ENCODE measurements at places on chromosomes 16 and 17. TPM values are rescaled to one million over a fixed set of nuclear protein-coding genes. Genes with fewer than 3 reads are reported as not detected.

Gene GP2
- 0.94 TPM for total RNA-seq

GRCh38 chr17:50637829-50638605 lies 3.3 kb downstream of the ABCC3 start:
- H3K4me3 ChIP-seq, result no peak overlapping the region
- no peak overlapping the region for H3K27ac ChIP-seq
- H3K27me3 ChIP-seq, result peaks cover 3% of the 10 kb centered on the region
- no peaks in the 10 kb centered on the region for H3K36me3 ChIP-seq

GRCh38 chr16:3754081-3754703 lies 36.9 kb upstream of the TRAP1 start:
- DNase-seq, result no peak
- no peaks in the 10 kb centered on the region for H3K27me3 ChIP-seq
- H3K36me3 ChIP-seq, result peaks cover 10% of the 10 kb centered on the region

GRCh38 chr16:275041-275641 lies 603 bp downstream of the RGS11 start:
- H3K4me1 ChIP-seq, result no peaks in the 10 kb centered on the region
- H3K27ac ChIP-seq, result no peak overlapping the region
- peak; percentile 17 for DNase-seq
- no peaks in the 10 kb centered on the region for H3K27me3 ChIP-seq
- no peak overlapping the region for H3K4me3 ChIP-seq

- H3K27ac ChIP-seq, result no peak overlapping the region
- H3K27me3 ChIP-seq, result no peaks in the 10 kb centered on the region
- no peaks in the 10 kb centered on the region for H3K4me1 ChIP-seq
- DNase-seq, result no peak
- no peaks in the 10 kb centered on the region for H3K36me3 ChIP-seq
Measured at GRCh38 chr17:29412780-29413565, 22.8 kb downstream of the TAOK1 start.

DNA sequence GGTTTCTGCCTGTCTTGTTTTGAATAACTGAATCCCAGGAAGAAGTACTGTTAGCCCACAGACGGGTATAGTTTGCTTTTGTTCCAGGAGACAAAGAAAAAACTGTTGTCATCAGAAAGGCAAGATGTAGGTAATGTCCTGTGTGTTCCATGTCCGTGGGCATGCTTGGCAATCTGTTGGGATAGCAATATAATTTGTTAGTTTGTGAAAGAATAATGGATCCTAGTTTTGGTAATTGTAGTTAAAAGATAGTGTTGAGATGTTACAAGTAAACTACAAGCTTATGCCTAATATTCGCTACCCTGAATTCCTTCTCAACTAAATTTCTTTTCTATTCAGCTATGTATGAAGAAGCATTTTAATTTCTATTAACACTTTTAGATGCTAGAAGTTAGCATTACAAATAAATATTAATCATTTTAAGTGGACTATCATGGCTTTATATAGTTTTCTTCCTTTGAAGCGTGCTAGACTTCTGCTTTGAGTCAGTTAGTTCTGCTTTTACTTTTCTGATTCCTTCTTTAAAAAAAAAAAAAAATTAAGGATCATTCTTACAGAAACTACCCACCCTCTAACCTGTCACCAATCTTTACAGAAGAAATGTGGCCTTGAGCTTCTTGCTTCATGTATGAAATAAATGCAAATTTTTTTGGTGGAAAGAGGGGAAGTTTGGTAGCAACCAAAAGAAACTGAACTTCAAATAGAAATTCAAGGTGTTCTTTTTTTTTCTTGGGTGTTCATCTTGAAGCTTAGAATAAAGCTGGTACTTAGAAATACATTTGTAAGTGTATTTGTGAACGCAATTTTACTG lies 2.4 kb downstream of the EVI2A start:
- H3K27ac ChIP-seq, result no peak overlapping the region
- H3K4me3 ChIP-seq, result no peak overlapping the region

Measured in kidney (tissue), 22 donors.